Activated naive CD4-positive, alpha-beta T cell (primary cell): ENCODE measurements at places on chromosomes 3 and 15.

- DNase-seq, result no peak
These were observed at the start of gene IL17RC for GRCh38 chr3:9916734-9917680. IL17RC (plus strand) TSS chr3:9917098; CDS start chr3:9917316, 218 bp downstream.

- no peak for DNase-seq
These were observed 122.5 kb upstream of the SPRED1 start for GRCh38 chr15:38130205-38130567.

DNA sequence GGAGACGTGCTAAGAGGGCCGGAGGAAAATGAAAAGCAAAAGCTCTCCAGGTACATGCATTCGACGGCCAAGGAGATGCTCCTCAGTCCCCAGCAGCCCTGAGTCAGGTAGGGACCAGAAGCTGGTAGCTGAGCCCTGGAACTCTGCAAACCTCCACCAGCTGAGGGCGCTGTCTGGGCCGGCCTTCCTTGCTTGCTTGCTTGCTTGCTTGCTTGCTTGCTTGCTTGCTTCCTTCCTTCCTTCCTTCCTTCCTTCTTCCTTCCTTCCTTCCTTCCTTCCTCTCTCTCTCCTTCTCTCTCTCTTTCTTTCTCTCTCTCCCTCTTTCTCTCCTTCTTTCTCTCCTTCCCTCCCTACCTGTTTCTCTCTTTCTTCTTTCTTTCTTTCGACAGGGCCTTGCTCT, 94.6 kb upstream of the RASGRF1 start:
- DNase-seq, result no peak

DNA sequence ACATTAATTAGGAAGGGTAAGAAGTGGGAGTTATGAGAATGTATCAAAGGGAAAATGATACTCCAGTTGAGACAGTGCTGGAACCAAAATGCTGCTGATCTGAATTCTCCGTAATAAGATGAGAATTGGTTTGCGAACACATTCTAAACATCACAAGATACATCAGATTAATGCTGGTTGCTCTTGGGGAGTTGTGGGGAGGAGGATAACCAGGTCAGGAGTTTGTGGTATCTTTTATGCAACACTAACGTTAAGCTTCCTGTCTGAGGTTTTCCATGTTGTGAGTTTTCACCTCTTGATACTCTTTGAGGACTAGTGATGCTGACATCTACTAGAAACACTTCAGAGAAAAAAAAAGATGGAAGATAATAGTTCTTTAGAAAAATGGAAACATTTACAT, 47.2 kb downstream of the PPARG start:
- DNase-seq, result no peak
